NCI-H2029 (cell line): ENCODE measurements at places on chromosomes 16 and 17.

DNA sequence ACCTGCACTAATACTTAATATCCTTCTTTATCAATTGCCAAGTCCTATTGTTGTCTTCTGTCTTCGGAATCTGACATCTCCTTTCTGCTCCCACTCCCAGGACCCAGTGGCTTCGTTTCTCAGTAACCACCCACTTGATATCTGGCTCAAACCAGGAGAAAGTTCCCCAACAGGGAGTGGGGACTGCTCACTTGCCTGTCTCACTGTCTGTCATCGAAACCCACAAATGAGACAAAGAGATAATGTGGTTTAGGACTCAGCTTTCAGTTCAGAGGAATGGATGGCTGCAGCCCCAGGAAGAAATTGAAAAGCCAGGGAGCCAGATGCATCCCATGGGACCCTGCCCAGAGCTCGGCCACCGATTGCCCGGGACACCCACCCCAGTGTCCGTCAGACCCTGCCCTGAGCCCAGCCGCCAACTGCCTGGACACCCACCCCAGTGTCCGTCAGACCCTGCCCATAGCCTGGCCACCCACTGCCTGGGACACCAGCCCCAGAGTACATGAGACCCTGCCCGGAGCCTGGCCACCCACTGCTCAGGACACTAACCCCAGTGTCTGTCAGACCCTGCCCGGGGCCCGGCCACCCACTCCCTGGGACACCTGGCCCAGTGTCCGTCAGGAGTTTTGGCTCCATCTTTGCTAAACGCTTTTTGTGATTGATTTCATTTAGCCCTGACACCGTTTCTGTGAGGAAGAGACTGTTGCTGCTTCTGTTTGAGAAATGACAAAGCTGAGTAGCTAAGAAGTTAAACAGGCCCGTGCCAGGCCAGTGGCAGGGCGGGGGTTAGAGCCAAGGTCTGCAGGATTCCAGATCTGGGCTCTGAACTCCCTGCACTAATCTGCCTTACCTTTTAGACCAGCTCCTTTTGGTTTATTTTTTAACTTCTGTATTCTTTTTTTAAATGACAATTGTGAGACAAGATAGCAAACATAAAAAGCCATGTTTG lies 251.4 kb downstream of the PHKB start:
- DNase-seq: no peak

- DNase-seq: no peak
Observed at GRCh38 chr17:82012640-82013295, 9.9 kb downstream of the CENPX start.

- DNase-seq: no peak
Observed at GRCh38 chr16:86566601-86566965, at the start of gene FOXC2. TSS of gene FOXC2 (plus strand) at chr16:86566829. CDS start at chr16:86567336, 507 bp downstream.

DNA sequence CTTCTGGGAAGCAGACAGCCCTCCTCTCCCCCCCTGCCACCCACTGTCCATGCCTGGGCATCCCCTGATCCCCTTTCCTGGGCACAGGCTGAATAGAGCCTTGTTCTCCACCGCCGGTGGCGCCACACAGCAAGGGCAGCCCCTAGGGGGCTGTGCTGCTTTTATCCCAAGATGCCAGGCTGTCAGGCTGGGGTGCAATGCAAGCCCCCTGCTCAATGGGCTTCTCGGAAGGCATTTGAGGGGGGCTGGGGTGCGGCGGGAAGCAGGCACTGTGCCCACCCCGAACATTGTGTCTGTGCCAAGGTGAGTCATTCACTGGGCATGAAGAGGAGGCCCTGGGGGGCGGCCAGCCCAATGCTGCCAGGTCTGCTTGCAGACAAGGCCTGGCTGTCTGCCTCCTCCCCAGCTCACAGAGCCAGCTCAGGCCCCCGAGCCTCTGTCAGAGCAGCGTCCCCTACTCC lies 1.5 kb upstream of the GFAP start:
- no peak for DNase-seq

GRCh38 chr17:39872751-39873150 lies 4.7 kb downstream of the ZPBP2 start:
- DNase-seq: no peak

- DNase-seq: no peak
Observed at GRCh38 chr17:29787995-29788394, 142.0 kb downstream of the SSH2 start.
